ENCODE measurements at places on chromosomes 7 and 10. TPM values are rescaled to one million over a fixed set of nuclear protein-coding genes. Genes with fewer than 3 reads are reported as not detected.

The TBX20 gene
- total RNA-seq, result not detected

The CFAP58 gene
- 0.17 TPM for total RNA-seq

The KLF14 gene
- not detected for total RNA-seq

The PGAM2 gene
- 2.3 TPM for total RNA-seq

The GDF2 gene
- total RNA-seq, result not detected

The TMEM229A gene
- not detected for total RNA-seq

The NEURL1 gene
- 0.30 TPM for total RNA-seq

The PDZD7 gene
- 1.4 TPM for total RNA-seq

The NFE2L3 gene
- total RNA-seq, result 15.8 TPM

The ANKRD61 gene
- not detected for total RNA-seq

The SLC39A12 gene
- total RNA-seq, result not detected

The FAM25G gene
- 41.8 TPM for total RNA-seq

The TECPR1 gene
- total RNA-seq, result 20.9 TPM

The VENTX gene
- 2.3 TPM for total RNA-seq

The ARPC1A gene
- 169 TPM for total RNA-seq

The GJD4 gene
- total RNA-seq, result 1.2 TPM

The ANKRD30A gene
- total RNA-seq, result not detected

The MDH2 gene
- 116 TPM for total RNA-seq

The PCGF6 gene
- total RNA-seq, result 7.2 TPM

The CDK5 gene
- 14.7 TPM for total RNA-seq

The ANKRD7 gene
- not detected for total RNA-seq

The WNT2 gene
- total RNA-seq, result not detected

The ACSM6 gene
- 1.1 TPM for total RNA-seq

The MKRN1 gene
- total RNA-seq, result 82.8 TPM

The ZNF853 gene
- 3.4 TPM for total RNA-seq

The CELF2 gene
- total RNA-seq, result 18.1 TPM

The GPR85 gene
- total RNA-seq, result not detected

The PRKCQ gene
- 0.51 TPM for total RNA-seq

The CHST3 gene
- total RNA-seq, result 27.7 TPM

The PAPSS2 gene
- 5.6 TPM for total RNA-seq

The TSPAN15 gene
- 15.0 TPM for total RNA-seq

The EIF5AL1 gene
- not detected for total RNA-seq

The PROSER2 gene
- total RNA-seq, result 5.6 TPM

The CUBN gene
- 1.1 TPM for total RNA-seq

Measured in suprapubic skin (tissue), 4 donors.